ENCODE measurements at places on chromosomes 13 and 19. TPM values are rescaled to one million over a fixed set of nuclear protein-coding genes. Genes with fewer than 3 reads are reported as not detected.

GRCh38 chr13:110433014-110433413 is 125.9 kb downstream of the COL4A2 start:
- no peaks in the 10 kb centered on the region for H3K4me1 ChIP-seq
- H3K27me3 ChIP-seq = peaks cover 5% of the 10 kb centered on the region
- no peak for DNase-seq

DNA sequence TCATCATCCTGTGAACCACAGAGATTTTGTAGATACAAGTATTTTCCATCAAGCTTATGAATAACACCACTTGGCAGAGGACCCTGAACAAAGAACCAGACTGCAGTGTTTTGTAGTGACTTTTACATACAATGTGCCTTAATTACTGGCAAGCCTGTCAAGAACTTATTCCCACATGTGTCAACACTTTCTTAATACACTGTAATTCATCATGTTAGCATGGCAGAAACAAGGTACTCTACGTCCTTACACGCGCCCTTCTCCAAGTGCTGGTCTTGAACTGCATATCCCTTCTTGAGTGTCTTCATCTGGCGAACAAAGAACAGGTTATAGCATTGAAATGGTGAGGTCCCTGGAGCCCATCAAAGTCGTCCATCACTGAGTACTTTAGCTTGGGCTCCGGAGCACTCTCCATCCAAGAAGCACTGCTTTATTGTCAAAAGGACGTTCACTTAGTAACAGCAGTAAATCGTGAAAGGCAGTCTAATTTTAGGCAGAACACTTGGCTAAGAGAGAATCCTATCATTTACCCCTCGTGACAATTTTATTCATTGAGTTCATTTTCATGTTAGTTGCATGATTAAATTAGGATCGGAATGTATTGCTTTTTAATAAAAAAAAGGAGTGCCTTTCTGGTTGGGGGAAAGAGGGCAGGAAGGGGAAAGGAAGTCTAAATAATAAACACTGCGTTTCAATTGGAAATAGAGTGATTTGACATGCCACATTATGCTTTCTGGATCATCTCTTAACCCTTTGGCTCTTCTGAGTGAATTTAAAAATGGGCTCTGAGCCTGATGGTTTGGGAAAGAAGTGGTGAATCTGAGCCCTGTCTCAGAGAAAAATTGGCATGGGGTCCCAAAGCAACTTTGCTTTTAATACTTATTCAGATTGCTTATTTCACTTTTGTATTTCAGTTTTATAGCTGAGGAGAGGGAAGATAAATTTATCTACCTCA is 376.1 kb downstream of the DLEU7 start:
- no peaks in the 10 kb centered on the region for H3K4me1 ChIP-seq
- DNase-seq = no peak
- no peaks in the 10 kb centered on the region for H3K36me3 ChIP-seq
- H3K4me3 ChIP-seq = no peak overlapping the region
- H3K27me3 ChIP-seq = no peaks in the 10 kb centered on the region

GRCh38 chr13:75766636-75767035 is 130.5 kb downstream of the LMO7 start:
- H3K4me1 ChIP-seq = peaks cover 77% of the 10 kb centered on the region
- H3K27ac ChIP-seq = no peak overlapping the region
- peaks cover 3% of the 10 kb centered on the region for H3K36me3 ChIP-seq
- no peak overlapping the region for H3K4me3 ChIP-seq
- no peak for DNase-seq

- no peak overlapping the region for H3K4me3 ChIP-seq
- DNase-seq = no peak
- H3K4me1 ChIP-seq = peaks cover 37% of the 10 kb centered on the region
- no peaks in the 10 kb centered on the region for H3K36me3 ChIP-seq
These were observed 2.9 kb upstream of the ARHGAP45 start for GRCh38 chr19:1063909-1064660.

DNA sequence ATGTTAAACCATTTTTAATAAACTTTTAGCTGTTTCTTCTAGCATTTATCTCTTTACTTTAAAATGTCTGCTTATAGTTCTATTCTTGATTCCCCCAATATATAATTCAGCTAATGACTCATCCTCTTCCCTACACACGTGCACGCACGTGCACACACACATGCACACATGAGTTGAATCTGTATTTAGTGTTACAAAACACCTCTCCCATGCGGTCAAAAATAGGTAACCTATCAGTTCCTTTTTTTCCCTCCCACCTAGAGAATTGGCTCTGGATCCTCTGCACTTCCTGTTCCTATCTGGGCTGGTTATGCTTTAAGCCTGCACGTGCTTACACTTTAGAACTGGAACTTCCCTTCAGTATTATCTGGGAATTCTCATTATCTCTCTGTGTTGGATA is 144.1 kb downstream of the PAN3 start:
- H3K4me1 ChIP-seq = no peaks in the 10 kb centered on the region
- no peaks in the 10 kb centered on the region for H3K27me3 ChIP-seq
- H3K36me3 ChIP-seq = peaks cover 5% of the 10 kb centered on the region
- no peak overlapping the region for H3K27ac ChIP-seq

GRCh38 chr13:21542563-21542962 is 61.4 kb downstream of the MICU2 start:
- H3K27me3 ChIP-seq = no peaks in the 10 kb centered on the region
- no peak overlapping the region for H3K4me3 ChIP-seq
- no peak overlapping the region for H3K27ac ChIP-seq
- peaks cover 16% of the 10 kb centered on the region for H3K36me3 ChIP-seq
- peaks cover 27% of the 10 kb centered on the region for H3K4me1 ChIP-seq

GRCh38 chr13:29939158-29939557 is 88.7 kb upstream of the UBL3 start:
- H3K36me3 ChIP-seq = no peaks in the 10 kb centered on the region
- DNase-seq = no peak
- no peaks in the 10 kb centered on the region for H3K4me1 ChIP-seq
- H3K4me3 ChIP-seq = no peak overlapping the region

- no peaks in the 10 kb centered on the region for H3K4me1 ChIP-seq
- H3K27ac ChIP-seq = no peak overlapping the region
- H3K27me3 ChIP-seq = peaks cover 18% of the 10 kb centered on the region
- no peak for DNase-seq
- no peak overlapping the region for H3K4me3 ChIP-seq
These were observed 61.9 kb upstream of the ATP12A start for GRCh38 chr13:24618011-24618955.

- H3K4me1 ChIP-seq = peaks cover 18% of the 10 kb centered on the region
- no peaks in the 10 kb centered on the region for H3K27me3 ChIP-seq
These were observed 26.8 kb upstream of the MTIF3 start for GRCh38 chr13:27476943-27477703.

DNA sequence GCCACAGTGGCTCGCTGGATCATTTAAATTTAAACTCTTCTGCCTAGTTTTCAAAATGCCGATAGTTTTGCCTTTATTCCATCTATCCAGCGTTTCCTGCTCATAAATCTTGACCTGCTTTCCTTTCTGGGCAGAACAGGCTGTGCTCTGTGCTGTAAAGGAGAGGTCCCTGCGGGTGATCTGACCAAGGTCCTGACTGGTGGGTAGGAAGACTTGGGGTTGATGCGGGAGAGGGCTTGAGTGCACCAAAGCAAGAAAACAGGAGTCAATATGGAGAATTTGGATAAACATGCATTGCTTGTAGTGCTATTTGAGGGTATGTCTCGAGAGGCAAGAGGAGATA is 533.6 kb downstream of the MYO16 start:
- H3K36me3 ChIP-seq = no peaks in the 10 kb centered on the region
- H3K27me3 ChIP-seq = no peaks in the 10 kb centered on the region
- no peak overlapping the region for H3K27ac ChIP-seq
- H3K4me3 ChIP-seq = no peak overlapping the region
- DNase-seq = no peak

GRCh38 chr19:44893332-44894051 is 2.4 kb downstream of the TOMM40 start:
- no peak overlapping the region for H3K27ac ChIP-seq
- H3K4me3 ChIP-seq = no peak overlapping the region
- H3K27me3 ChIP-seq = no peaks in the 10 kb centered on the region
- H3K36me3 ChIP-seq = peaks cover 55% of the 10 kb centered on the region
- peaks cover 28% of the 10 kb centered on the region for H3K4me1 ChIP-seq

GRCh38 chr19:17245535-17245984 is at the start of gene NR2F6:
TSS of gene NR2F6 (minus strand) at chr19:17245919. CDS start at chr19:17245220, 699 bp downstream.
- H3K27me3 ChIP-seq = no peaks in the 10 kb centered on the region
- peak within 1 kb of the TSS; percentile 95 for H3K27ac ChIP-seq
- peak within 1 kb of the TSS; percentile 89 for H3K4me3 ChIP-seq

- no peak overlapping the region for H3K27ac ChIP-seq
- DNase-seq = no peak
- H3K36me3 ChIP-seq = no peaks in the 10 kb centered on the region
- no peaks in the 10 kb centered on the region for H3K27me3 ChIP-seq
- H3K4me3 ChIP-seq = no peak overlapping the region
- H3K4me1 ChIP-seq = no peaks in the 10 kb centered on the region
These were observed 380.0 kb downstream of the ZNF536 start for GRCh38 chr19:30752201-30752600.

GRCh38 chr13:20388184-20388583 is 137.5 kb downstream of the CRYL1 start:
- H3K27ac ChIP-seq = no peak overlapping the region
- H3K36me3 ChIP-seq = no peaks in the 10 kb centered on the region
- no peak overlapping the region for H3K4me3 ChIP-seq
- H3K4me1 ChIP-seq = no peaks in the 10 kb centered on the region
- no peak for DNase-seq
- no peaks in the 10 kb centered on the region for H3K27me3 ChIP-seq

- no peak overlapping the region for H3K4me3 ChIP-seq
- no peak for DNase-seq
- H3K36me3 ChIP-seq = no peaks in the 10 kb centered on the region
These were observed 67.6 kb downstream of the UBL3 start for GRCh38 chr13:29782798-29783197.

DNA sequence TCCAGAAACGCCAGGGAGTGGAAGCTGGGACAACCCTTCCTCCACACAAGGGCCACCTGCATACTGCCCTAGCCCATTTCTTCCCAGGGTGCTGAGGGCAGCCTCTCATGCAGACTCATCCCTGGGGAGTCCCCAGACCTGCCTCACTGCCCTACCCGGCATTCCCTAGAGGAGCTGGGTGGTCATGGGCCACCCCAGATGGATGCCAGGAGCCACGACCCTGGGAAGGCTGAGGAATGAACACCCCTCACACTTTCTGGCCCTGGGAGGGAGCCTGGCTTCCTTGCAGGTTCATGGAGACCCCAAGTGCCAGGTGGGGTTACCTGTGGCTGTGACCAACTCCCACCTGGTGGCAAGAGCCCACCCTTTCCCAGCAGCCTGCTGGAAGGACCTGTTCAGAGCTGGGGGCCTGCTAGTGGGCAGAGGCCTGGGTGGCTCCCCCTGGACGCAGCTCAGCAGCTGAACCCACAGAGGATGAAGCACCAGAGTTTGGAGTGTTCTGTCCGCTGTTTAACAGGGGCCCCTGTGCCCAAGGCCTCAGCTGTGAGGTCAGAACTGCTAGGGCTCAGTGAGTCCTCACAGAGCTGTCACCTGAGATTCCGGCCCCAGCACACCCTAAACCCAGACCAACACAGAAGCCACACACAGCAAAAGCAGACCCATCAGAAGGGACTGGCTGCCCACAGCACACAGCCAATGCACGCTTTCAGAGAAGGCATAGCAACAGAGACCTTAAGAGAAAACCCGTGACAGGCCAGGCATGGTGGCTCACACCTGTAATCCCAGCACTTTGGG is 6.6 kb downstream of the ACP4 start:
- H3K27ac ChIP-seq = no peak overlapping the region
- H3K4me3 ChIP-seq = no peak overlapping the region
- DNase-seq = no peak

DNA sequence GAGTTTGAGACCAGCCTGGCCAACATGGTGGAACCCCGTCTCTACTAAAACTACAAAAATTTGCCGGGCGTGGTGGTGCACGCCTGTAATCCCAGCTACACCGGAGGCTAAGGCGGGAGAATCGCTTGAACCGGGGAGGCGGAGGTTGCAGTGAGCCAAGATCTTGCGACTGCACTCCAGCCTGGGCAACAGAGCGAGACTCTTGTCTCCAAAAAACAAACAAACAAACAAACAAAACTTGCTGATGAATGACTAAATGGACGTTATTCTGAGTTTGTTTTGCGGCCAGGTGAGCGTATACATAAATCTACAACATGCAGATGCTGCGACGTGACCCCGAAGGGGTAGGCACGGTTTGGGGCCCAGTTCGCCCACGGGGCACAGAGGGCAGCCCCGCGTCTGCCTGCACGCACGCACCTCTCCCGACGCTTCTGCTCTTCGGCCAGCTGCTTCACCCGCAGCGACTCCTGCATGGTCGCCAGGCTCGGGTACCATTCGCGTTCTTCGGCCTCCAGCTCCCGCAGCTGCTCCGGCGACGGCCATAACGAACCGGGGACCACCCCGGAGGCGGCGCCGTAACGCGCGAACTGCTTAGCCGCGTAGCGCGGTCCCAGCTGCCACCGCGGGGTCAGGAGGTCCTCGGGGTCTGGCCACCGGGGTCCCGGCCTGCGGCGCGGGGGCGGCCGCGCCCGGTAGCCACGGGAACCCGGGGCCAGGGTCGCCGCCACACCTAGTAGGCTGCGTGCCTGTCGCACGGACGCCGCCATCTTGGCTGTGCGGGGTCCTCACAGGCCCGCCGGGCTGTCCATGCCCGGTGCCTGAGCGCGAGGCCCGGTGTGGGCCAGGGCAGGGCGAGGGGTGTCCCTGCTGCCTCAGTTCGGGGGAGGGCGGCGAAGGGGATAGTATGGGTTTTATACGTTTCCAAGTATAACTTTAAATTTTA is at the start of gene GADD45GIP1:
TSS of gene GADD45GIP1 (minus strand) at position 778 of the 943 bp plus-strand sequence. CDS start at position 767, 11 bp downstream.
- peak within 1 kb of the TSS; percentile 88 for H3K27ac ChIP-seq
- peak; percentile 67 for DNase-seq
- peaks cover 8% of the 10 kb centered on the region for H3K36me3 ChIP-seq
- no peaks in the 10 kb centered on the region for H3K27me3 ChIP-seq

GRCh38 chr13:97324115-97324514 is 102.0 kb downstream of the MBNL2 start:
- peaks cover 8% of the 10 kb centered on the region for H3K4me1 ChIP-seq
- no peak overlapping the region for H3K4me3 ChIP-seq
- no peak overlapping the region for H3K27ac ChIP-seq
- H3K27me3 ChIP-seq = no peaks in the 10 kb centered on the region
- H3K36me3 ChIP-seq = peaks cover 12% of the 10 kb centered on the region

- H3K27me3 ChIP-seq = no peaks in the 10 kb centered on the region
- H3K36me3 ChIP-seq = no peaks in the 10 kb centered on the region
- DNase-seq = no peak
- H3K27ac ChIP-seq = no peak overlapping the region
- H3K4me1 ChIP-seq = no peaks in the 10 kb centered on the region
These were observed 15.3 kb downstream of the METTL21C start for GRCh38 chr13:102679449-102680132.

- H3K4me3 ChIP-seq = no peak overlapping the region
- peaks cover 22% of the 10 kb centered on the region for H3K27me3 ChIP-seq
- H3K36me3 ChIP-seq = no peaks in the 10 kb centered on the region
These were observed 31.2 kb downstream of the C13orf46 start for GRCh38 chr13:113942591-113943103.

- H3K4me1 ChIP-seq = no peaks in the 10 kb centered on the region
- DNase-seq = no peak
- H3K4me3 ChIP-seq = no peak overlapping the region
- H3K27me3 ChIP-seq = no peaks in the 10 kb centered on the region
These were observed 399.0 kb downstream of the PCDH9 start for GRCh38 chr13:66830940-66831716.

SETDB2 gene
- total RNA-seq = 9.5 TPM

SHISA7 gene
- total RNA-seq = not detected

ACP7 gene
- not detected for total RNA-seq

RAB3D gene
- total RNA-seq = 2.0 TPM

EPS8L1 gene
- 2.3 TPM for total RNA-seq

SEMA6B gene
- total RNA-seq = 37.0 TPM

CYP4F2 gene
- total RNA-seq = 3.7 TPM

LRG1 gene
- total RNA-seq = 12.0 TPM

ANGPTL8 gene
- total RNA-seq = 27.3 TPM

C1QTNF9 gene
- not detected for total RNA-seq

CLDND2 gene
- 1.1 TPM for total RNA-seq
